Osteocyte (in vitro differentiated cells): ENCODE measurements at places on chromosomes 16 and 17. TPM values are rescaled to one million over a fixed set of nuclear protein-coding genes. Genes with fewer than 3 reads are reported as not detected.

- H3K4me3 ChIP-seq, result no peak overlapping the region
- DNase-seq, result no peak
- peaks cover 13% of the 10 kb centered on the region for H3K27me3 ChIP-seq
These were observed 275.3 kb downstream of the PARN start for GRCh38 chr16:14354561-14355351.

TEKT3 gene
- not detected in 2 replicates for total RNA-seq

CD7 gene
- 1.0 TPM in 2 replicates for total RNA-seq

DNA sequence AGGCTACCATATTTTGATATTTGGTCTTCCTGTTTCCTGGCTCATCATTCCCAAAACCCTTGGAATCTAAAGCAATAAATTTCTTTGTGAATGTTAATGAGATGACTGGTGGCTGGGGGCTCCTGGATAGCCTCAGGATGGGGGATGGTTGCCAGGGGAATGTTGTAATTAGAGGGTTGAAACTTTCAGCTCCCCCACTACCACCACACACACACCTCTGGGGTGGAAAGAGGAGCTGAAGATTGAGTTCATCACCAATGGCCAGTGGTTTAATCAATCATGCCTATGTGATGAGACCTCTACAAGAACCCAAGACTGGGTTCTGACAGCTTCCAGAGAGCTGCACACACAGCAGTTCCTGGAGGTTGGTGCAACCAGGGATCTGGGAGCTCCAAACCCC is 59.1 kb downstream of the HS3ST3A1 start:
- no peak overlapping the region for H3K27ac ChIP-seq
- H3K4me3 ChIP-seq, result no peak overlapping the region
- peaks cover 3% of the 10 kb centered on the region for H3K36me3 ChIP-seq
- DNase-seq, result no peak
- peaks cover 44% of the 10 kb centered on the region for H3K4me1 ChIP-seq
- no peaks in the 10 kb centered on the region for H3K27me3 ChIP-seq

HAS3 gene
- 0.89 and 1.6 TPM in 2 replicates for total RNA-seq

GRCh38 chr16:847151-847550 is 46.6 kb upstream of the GNG13 start:
- no peaks in the 10 kb centered on the region for H3K36me3 ChIP-seq
- H3K4me3 ChIP-seq, result no peak overlapping the region
- no peaks in the 10 kb centered on the region for H3K27me3 ChIP-seq
- H3K4me1 ChIP-seq, result no peaks in the 10 kb centered on the region

CHD9NB gene
- total RNA-seq, result 3.4 and 4.8 TPM in 2 replicates

KRT17 gene
- total RNA-seq, result 40.5 and 43.2 TPM in 2 replicates

DNA sequence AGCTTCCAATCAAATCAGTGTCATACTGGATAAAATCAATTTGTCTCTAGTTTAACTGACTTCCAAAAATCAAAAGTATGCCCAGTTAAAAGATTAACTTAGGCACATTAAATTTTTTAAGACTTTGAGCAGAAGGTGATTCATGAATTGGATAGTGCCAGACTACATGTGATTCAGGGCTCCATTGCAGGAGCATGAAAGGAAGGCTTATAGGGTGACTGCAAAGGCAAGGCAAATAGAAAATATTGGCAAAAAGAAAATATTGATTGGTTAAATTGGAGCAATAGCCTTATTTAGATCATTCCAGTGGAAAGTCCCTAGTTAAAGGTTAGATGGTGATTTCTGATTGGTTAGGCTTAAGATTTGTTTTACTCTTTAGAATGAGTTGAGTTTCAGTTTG is 223.9 kb upstream of the ERCC4 start:
- no peak overlapping the region for H3K4me3 ChIP-seq
- DNase-seq, result no peak
- H3K27ac ChIP-seq, result no peak overlapping the region
- H3K4me1 ChIP-seq, result no peaks in the 10 kb centered on the region

DNA sequence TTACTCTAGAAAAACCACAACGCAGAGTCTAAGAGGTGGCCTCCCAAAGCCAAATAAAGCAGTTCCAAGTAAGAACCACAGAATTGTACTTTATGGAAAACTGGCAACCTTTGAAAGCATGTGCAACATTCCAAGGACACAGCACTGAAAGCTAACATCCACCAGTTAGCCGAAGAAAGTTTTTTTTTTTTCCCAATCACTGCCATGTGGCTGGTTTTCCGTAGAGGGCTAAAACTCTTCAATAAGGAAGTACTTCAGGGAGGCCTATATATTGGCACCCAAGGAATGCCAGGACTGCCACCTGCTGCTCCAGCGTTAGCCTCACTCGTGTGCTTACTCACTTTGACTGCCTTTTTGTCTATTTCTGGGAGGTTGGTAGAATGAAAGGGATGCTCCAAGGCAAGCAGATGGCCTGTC is 25.2 kb downstream of the CEP95 start:
- DNase-seq, result no peak
- no peaks in the 10 kb centered on the region for H3K4me1 ChIP-seq
- no peaks in the 10 kb centered on the region for H3K27me3 ChIP-seq
- no peak overlapping the region for H3K4me3 ChIP-seq
- peaks cover 59% of the 10 kb centered on the region for H3K36me3 ChIP-seq

DNA sequence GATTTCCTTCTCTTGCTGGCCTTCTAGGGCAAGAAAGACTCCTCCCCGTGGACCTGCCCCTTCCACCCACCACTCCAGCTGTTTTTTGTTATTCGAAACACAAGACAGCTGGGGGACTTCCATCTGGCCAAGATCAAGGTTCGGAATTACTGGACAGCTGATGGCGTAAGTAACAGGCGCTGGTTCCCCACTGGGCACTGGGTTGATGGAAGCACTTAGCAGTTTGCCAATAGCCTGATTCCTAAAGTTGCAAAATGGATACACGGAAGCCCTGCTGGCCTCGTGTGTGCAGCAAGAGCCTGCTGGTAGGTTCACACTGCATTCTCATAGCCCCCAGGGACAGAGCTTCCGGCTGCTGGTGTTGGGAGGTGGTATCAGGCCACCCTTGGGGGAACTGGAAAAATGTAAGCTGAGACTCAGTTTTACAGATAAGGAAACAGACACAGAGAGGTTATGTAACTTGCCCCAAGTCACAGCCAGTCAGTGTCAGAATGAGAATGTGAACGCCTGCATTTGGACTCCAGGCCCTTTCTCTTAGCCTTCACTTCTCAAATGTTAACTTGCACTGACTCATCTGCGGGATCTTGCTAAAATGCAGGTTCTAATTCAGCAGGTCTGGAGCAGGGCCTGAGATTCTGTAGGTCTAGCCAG is 171.7 kb downstream of the KATNIP start:
- H3K27me3 ChIP-seq, result no peaks in the 10 kb centered on the region
- peaks cover 24% of the 10 kb centered on the region for H3K36me3 ChIP-seq
- no peak overlapping the region for H3K4me3 ChIP-seq
- H3K4me1 ChIP-seq, result peaks cover 29% of the 10 kb centered on the region
- no peak overlapping the region for H3K27ac ChIP-seq

DNA sequence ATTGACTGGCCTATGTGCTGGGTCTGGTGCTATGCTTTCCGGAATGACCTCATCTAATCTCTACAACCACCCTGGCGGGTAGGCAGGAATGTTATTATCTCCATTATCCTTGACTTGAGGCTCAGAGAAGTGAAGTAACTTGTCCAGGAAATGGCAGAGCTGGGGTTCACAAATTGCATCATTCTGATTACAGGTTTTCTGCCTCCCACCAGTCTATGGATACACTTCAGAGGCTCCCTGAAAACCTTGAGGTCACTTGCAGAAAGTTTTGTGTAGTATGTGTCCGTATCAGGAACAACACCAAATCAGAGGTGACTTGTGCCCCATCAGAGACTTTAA is 19.1 kb downstream of the NOD2 start:
- no peak for DNase-seq
- H3K27me3 ChIP-seq, result peaks cover 2% of the 10 kb centered on the region
- no peak overlapping the region for H3K27ac ChIP-seq
- H3K4me1 ChIP-seq, result no peaks in the 10 kb centered on the region
- H3K36me3 ChIP-seq, result no peaks in the 10 kb centered on the region

GRCh38 chr16:68283346-68283745 is 19.0 kb downstream of the SLC7A6 start:
- DNase-seq, result no peak
- H3K4me1 ChIP-seq, result peaks cover 17% of the 10 kb centered on the region
- peaks cover 45% of the 10 kb centered on the region for H3K36me3 ChIP-seq

BAHCC1 gene
- 55.7 and 57.0 TPM in 2 replicates for total RNA-seq

DNA sequence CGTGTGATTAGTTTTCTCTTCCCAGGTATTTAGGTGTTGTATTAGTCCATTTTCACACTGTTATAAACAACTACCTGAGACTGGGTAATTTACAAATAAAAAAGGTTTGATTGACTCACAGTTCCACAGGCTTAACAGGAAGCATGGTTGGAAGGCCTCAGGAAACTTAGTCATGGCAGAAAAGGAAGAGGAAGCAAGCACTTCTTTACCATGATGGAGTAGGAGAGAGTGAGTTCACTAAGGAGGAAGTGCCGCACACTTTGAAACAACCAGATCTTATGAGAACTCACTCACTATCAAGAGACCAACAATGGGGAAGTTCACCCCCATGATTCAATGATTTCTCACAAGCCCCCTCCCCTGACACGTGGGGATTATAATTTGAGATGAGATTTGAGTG is 1343.7 kb upstream of the GOT2 start:
- DNase-seq, result no peak
- no peaks in the 10 kb centered on the region for H3K4me1 ChIP-seq
- H3K27me3 ChIP-seq, result peaks cover 2% of the 10 kb centered on the region
- H3K27ac ChIP-seq, result no peak overlapping the region
- no peaks in the 10 kb centered on the region for H3K36me3 ChIP-seq

- no peaks in the 10 kb centered on the region for H3K27me3 ChIP-seq
- peak overlapping the region; percentile 80 for H3K27ac ChIP-seq
- peak overlapping the region; percentile 75 for H3K4me3 ChIP-seq
- no peak for DNase-seq
These were observed 15.3 kb downstream of the MIS12 start for GRCh38 chr17:5501685-5502084.

SRL gene
- total RNA-seq, result not detected in 2 replicates

EPN3 gene
- not detected in 2 replicates for total RNA-seq

KRT24 gene
- not detected in 2 replicates for total RNA-seq

DNA sequence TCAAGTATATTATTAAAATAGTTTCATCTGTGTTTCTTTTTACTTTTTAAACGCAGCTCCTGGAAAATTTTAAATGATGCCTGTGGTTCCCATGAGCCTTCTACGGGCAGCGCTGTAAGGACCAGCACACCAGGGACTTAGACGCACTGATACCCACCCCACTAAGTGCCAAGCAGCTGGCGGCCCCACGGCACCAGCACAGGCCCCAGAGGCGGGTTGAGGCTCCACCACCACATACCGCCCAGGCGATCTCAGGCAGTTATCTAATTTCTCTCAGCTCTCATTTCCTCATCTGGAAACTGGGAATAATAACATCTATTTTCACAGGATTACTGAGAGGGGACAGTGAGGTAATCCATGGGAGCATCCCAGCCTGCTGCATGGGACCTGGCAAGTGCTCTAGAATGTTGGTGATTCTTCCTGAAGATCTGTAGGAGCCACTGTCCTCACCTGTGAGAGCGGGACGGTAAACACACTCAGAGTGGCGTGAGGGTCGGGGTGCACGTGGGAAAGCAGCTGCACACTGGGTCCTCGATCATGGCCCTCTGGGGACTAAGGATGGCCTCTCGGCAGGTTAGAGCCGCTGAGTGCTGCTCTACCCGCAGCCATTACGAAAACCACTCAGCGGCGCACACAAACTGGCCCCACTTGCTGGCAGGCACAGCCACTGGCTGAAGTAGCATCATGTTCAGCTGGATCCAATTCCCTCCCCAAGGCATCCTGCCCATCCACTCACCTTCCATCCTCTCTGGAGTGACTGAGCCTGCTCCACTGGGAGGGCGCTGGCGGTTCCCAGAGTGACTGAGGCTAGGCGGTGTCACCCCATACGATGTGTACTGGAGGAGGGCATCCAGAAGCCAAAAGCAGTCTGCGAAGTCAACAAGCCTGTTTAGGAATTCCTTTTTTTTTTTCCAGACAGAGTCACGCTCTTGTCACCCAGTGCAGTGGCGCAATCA is 17.6 kb upstream of the SLC38A8 start:
- no peak for DNase-seq
- H3K4me1 ChIP-seq, result no peaks in the 10 kb centered on the region
- H3K27me3 ChIP-seq, result no peaks in the 10 kb centered on the region

DNA sequence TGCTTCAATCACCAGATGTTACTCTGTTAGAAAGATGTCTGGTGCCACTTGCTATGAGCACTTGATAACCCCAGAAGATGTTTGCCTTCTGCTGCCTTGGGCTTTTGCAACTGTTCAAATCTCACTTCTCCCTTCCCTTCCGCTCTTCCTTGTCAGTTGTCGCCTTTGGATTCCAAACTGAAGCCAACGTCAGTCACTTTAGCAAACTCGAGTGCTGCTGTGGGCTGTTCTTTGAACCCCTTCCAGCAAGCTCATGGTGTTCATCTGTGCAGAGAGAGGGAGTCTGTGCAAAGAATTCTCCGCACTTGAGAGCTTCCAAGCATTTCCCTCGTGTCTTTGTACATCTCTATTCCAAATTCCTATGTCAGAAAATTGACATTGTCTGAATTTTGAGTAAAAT is 879.4 kb downstream of the CDH11 start:
- no peak overlapping the region for H3K4me3 ChIP-seq
- H3K27ac ChIP-seq, result no peak overlapping the region
- H3K4me1 ChIP-seq, result no peaks in the 10 kb centered on the region

GRCh38 chr16:63038397-63039106 is 1002.3 kb upstream of the CDH8 start:
- DNase-seq, result no peak
- H3K36me3 ChIP-seq, result no peaks in the 10 kb centered on the region
- H3K27me3 ChIP-seq, result no peaks in the 10 kb centered on the region

DNA sequence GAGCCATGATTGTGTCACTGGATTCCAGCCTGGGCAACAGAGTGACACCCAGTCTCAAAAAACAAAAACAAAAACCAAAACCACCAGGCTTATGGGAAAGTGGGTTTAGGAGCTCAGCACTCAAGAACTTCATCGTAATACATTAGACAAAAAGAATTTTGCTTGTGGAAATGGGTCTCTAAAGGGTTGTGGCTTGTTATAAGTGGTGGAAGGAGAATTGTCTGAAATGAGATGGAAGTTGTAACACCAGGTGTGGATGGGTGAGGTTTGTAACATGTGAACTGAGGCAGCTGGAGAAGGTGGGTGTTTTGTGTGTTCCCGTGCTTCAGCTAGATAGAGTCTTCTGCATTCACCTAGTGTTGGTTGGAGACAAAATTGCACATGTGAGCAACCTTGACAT is 35.8 kb downstream of the CDH1 start:
- H3K27me3 ChIP-seq, result peaks cover 3% of the 10 kb centered on the region
- H3K4me1 ChIP-seq, result no peaks in the 10 kb centered on the region
- H3K4me3 ChIP-seq, result no peak overlapping the region
- no peak for DNase-seq
- no peaks in the 10 kb centered on the region for H3K36me3 ChIP-seq

DNA sequence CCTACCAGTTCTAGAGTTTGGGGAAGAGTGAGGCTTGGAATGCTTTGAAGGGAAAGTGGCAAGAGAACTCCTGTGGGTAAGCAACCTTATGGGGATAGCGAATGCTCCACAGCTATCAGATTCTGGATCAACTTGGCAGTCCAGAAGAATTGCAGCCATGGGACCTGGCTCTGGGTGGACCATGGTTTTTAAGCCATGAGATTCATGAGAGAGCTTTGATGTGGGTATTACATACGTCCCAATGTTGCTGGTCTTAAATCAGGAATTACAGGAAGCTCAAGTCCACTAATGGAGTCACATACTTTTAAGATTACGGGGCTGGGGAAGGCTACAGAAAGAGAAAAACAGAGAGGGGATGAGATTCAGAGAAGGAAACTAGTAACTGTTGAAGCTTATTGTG is 142.5 kb upstream of the ELAC2 start:
- DNase-seq, result no peak
- no peak overlapping the region for H3K4me3 ChIP-seq
- no peaks in the 10 kb centered on the region for H3K4me1 ChIP-seq
- peaks cover 2% of the 10 kb centered on the region for H3K27me3 ChIP-seq
- no peaks in the 10 kb centered on the region for H3K36me3 ChIP-seq
